ENCODE measurements at places on chromosomes 13 and 19. TPM values are rescaled to one million over a fixed set of nuclear protein-coding genes. Genes with fewer than 3 reads are reported as not detected.

Gene CEACAM20
- polyA plus RNA-seq = 0.06 TPM

Gene SOHLH2
- 0.11 TPM for polyA plus RNA-seq

DNA sequence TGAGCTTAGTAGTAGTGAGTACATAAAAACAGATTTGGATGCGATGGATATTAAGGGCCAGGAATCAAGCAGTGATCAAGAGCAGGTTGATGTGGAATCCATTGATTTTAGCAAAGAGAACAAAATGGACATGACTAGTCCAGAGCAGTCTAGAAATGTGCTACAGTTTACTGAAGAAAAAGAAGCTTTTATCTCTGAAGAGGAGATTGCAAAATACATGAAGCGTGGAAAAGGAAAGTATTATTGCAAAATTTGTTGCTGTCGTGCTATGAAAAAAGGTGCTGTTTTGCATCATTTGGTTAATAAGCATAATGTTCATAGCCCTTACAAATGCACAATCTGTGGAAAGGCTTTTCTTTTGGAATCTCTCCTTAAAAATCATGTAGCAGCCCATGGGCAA is 11.4 kb downstream of the CHAMP1 start:
- no peaks in the 10 kb centered on the region for H3K4me1 ChIP-seq
- H3K4me3 ChIP-seq = no peak overlapping the region
- no peak for DNase-seq
- H3K27me3 ChIP-seq = no peaks in the 10 kb centered on the region

GRCh38 chr13:91767651-91768050 is 369.2 kb downstream of the GPC5 start:
- no peak for DNase-seq
- no peaks in the 10 kb centered on the region for H3K27me3 ChIP-seq
- H3K4me1 ChIP-seq = no peaks in the 10 kb centered on the region
- no peak overlapping the region for H3K4me3 ChIP-seq

- no peak overlapping the region for H3K27ac ChIP-seq
- H3K4me1 ChIP-seq = no peaks in the 10 kb centered on the region
- H3K36me3 ChIP-seq = no peaks in the 10 kb centered on the region
- peak; percentile 45 for DNase-seq
Measured at GRCh38 chr19:44552324-44552723, 22.8 kb upstream of the CEACAM20 start.

DNA sequence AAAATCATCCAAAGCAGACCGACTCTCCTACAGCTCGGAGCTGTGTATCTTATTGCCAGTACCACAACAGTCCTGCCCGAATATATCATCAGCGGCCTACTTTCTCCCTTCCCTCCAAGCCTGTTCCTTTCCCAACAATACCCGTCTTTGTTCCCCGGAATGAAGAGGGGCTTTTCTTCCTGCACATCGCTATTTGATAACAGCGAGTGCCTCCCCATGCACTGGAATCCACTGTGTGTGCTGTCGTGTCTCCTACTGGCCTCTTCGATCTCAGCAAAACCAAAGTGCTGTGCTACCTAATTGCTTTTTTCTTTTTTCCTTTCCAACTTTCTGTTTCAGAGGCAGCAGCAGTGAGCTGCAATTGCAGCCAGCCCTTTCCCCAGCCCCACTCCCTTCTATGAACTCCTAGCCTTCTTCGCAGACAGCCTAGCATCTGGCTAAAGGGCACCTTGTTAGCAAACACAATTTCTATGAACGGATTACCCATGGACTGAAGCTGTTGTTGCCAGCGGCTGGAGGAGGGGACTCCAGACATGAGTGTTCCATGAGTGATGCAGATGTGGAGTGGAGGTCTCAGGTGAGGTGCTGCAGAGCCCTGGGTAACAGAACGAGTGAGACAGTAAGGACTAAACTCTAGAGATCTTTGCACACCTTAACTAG is 43.4 kb downstream of the EFNB2 start:
- no peak for DNase-seq
- H3K27me3 ChIP-seq = no peaks in the 10 kb centered on the region
- peaks cover 29% of the 10 kb centered on the region for H3K4me1 ChIP-seq

Gene PTGIR
- 2.7 TPM for polyA plus RNA-seq

Gene MBD3L3
- not detected for polyA plus RNA-seq

GRCh38 chr13:49026851-49027250 is 51.1 kb downstream of the FNDC3A start:
- no peak overlapping the region for H3K27ac ChIP-seq
- H3K4me3 ChIP-seq = no peak overlapping the region
- H3K36me3 ChIP-seq = no peaks in the 10 kb centered on the region
- H3K4me1 ChIP-seq = no peaks in the 10 kb centered on the region

GRCh38 chr19:19329126-19329525 is 8.5 kb downstream of the MAU2 start:
- peak overlapping the region; percentile 21 for H3K27ac ChIP-seq
- DNase-seq = peak; percentile 44
- peaks cover 29% of the 10 kb centered on the region for H3K36me3 ChIP-seq

- no peak overlapping the region for H3K27ac ChIP-seq
- no peak overlapping the region for H3K4me3 ChIP-seq
- H3K36me3 ChIP-seq = no peaks in the 10 kb centered on the region
- H3K4me1 ChIP-seq = peaks cover 26% of the 10 kb centered on the region
- DNase-seq = no peak
Measured at GRCh38 chr19:6070207-6070681, 40.1 kb downstream of the RFX2 start.

GRCh38 chr13:109654341-109655205 is 131.8 kb downstream of the IRS2 start:
- H3K36me3 ChIP-seq = no peaks in the 10 kb centered on the region
- H3K4me3 ChIP-seq = no peak overlapping the region
- DNase-seq = no peak
- no peak overlapping the region for H3K27ac ChIP-seq
- H3K27me3 ChIP-seq = peaks cover 53% of the 10 kb centered on the region
- H3K4me1 ChIP-seq = peaks cover 5% of the 10 kb centered on the region

Gene PSG7
- not detected for polyA plus RNA-seq

DNA sequence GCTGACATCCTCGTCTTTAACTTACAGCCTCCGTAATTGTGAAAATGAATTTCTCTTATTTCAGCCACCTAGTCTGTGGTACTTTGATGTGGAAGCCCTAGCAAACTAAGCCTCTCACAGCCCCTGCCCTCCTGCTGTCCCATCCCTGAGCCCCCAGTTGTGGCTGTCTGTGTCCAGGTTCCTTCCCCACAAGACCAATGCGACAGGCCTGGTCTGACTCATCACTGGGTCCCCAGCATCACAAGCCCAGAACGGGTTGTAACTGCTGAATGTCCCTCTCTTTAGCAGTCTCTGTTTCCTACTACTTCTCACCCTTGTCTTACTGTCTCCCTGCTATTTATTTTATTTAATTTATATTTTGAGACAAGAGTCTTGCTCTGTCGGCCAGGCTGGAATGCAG is 5.7 kb downstream of the POU2F2 start:
- H3K4me3 ChIP-seq = no peak overlapping the region
- H3K27me3 ChIP-seq = no peaks in the 10 kb centered on the region
- H3K36me3 ChIP-seq = no peaks in the 10 kb centered on the region
- peaks cover 11% of the 10 kb centered on the region for H3K4me1 ChIP-seq
- H3K27ac ChIP-seq = no peak overlapping the region

Gene DDA1
- 52.9 TPM for polyA plus RNA-seq

DNA sequence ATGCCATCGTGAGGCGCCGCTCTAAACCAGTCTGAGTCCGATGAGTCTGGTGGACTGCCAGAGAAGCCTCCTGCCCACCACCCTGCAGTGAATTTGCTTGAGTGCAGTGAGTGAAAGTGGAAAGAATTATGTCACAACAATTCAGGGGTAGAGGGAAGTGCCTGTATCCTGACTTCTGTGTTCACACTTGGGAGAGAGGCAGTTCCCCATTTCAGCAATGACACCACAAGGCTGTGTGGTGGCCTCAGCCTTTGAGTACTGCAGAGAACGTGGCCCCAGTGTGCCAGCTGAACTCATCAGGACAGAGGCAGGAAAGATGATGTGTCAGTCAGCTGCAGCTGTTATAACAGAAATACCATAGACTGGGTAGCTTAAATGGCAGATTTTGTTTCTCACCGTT is 155.6 kb downstream of the COG6 start:
- H3K4me1 ChIP-seq = no peaks in the 10 kb centered on the region
- no peaks in the 10 kb centered on the region for H3K36me3 ChIP-seq
- peak; percentile 29 for DNase-seq
- H3K27ac ChIP-seq = no peak overlapping the region
- no peaks in the 10 kb centered on the region for H3K27me3 ChIP-seq

- no peak for DNase-seq
- no peaks in the 10 kb centered on the region for H3K36me3 ChIP-seq
- no peaks in the 10 kb centered on the region for H3K27me3 ChIP-seq
- H3K27ac ChIP-seq = no peak overlapping the region
- H3K4me1 ChIP-seq = peaks cover 2% of the 10 kb centered on the region
Measured at GRCh38 chr19:6374711-6375410, 872 bp downstream of the PSPN start.

GRCh38 chr19:38698225-38699026 is 45.8 kb downstream of the CAPN12 start:
- H3K27me3 ChIP-seq = no peaks in the 10 kb centered on the region
- no peak for DNase-seq
- H3K27ac ChIP-seq = no peak overlapping the region
- H3K4me3 ChIP-seq = no peak overlapping the region
- peaks cover 16% of the 10 kb centered on the region for H3K4me1 ChIP-seq
- peaks cover 29% of the 10 kb centered on the region for H3K36me3 ChIP-seq

Gene MZT1
- 6.3 TPM for polyA plus RNA-seq

DNA sequence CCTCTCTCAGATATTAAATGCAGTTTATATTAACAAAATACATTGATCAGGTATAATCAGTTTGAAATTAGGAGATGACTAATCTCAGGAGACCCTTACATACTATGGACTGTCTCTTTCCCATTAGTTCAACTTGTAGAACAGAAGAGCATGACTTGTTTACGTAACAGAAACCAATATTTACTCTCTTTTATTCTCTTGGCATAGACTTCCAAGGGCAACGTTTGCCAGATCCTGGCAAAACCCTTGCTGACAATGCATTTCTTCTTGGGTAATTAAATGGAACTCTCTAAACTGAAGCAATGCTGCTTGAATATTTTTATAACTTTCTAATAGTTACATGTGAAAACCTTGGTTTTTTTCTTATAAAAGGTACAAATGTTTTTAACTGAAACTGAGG is 68.3 kb upstream of the MYO16 start:
- no peak overlapping the region for H3K4me3 ChIP-seq
- H3K4me1 ChIP-seq = no peaks in the 10 kb centered on the region
- H3K36me3 ChIP-seq = no peaks in the 10 kb centered on the region
- DNase-seq = no peak
- no peaks in the 10 kb centered on the region for H3K27me3 ChIP-seq
- no peak overlapping the region for H3K27ac ChIP-seq
